ENCODE measurements at places on chromosomes 16 and 17.
A peak's percentile ranks its signal among the peaks of the same experiment; 100 is the strongest.

DNA sequence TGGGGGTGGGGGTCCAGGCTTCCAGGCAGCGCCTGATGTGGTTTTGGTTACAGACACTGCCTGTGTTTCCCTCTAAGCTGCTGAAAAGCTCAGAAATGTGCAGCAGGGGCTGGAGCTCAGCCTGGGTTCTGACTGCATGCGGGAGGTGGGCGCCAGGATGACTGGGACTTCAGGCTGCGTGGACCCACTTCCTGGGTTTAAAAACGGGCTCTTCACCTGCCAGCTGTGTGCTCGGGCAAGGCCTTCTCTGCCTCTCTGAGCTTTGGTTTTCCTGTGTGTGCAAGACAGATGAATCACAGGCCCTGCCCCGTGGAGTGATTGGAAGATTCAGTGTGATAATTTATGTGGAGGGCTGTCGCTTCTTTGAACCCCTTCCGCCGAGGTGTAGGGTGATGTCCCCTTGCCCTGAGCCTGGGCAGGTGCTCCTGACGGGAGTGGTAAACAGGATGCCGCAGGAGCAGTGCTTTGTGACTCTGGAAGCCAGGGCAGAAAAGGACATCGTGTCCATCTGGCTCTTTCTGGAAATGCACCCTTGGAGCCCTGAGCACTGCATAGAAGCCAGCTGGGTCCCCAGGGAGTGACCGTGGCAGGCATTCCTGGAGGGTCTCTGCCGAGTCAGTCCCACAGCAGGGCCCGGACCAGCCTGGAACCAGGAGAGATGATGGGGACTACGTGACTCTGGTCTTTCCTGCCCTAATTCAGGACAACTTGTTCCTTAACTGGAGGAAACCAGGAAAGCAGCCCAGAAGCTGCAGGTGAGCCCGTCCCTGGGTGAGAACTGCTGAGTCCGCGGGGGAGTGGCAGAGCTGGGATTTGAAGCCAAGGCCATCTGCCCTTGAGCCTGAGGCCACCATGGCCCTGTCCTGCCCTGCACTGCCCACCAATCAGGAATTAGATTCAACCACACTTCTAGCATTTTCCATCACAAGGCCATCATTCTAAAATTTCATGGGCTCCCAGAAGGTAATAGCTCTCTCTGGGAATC, 28.5 kb upstream of the SLC7A5 start:
- no peak for DNase-seq

- no peak for DNase-seq
Measured at GRCh38 chr17:57305908-57306504, 49.7 kb downstream of the MSI2 start.

DNA sequence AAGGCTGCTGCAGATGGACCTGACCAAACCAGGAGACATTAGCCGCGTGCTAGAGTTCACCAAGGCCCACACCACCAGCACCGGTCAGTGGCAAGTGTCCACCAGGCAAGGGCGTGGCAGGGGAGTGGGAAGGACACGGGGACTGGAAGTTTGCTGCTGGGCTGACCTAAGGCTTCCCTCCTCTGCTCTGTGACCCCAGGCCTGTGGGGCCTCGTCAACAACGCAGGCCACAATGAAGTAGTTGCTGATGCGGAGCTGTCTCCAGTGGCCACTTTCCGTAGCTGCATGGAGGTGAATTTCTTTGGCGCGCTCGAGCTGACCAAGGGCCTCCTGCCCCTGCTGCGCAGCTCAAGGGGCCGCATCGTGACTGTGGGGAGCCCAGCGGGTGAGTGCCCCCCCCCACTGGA, 4.8 kb downstream of the HSD11B2 start:
- no peak for DNase-seq

- no peak for DNase-seq
Measured at GRCh38 chr16:88968589-88969280, 8.3 kb downstream of the CBFA2T3 start.

- DNase-seq: no peak
Measured at GRCh38 chr17:67511012-67511411, 133.9 kb downstream of the PITPNC1 start.

DNA sequence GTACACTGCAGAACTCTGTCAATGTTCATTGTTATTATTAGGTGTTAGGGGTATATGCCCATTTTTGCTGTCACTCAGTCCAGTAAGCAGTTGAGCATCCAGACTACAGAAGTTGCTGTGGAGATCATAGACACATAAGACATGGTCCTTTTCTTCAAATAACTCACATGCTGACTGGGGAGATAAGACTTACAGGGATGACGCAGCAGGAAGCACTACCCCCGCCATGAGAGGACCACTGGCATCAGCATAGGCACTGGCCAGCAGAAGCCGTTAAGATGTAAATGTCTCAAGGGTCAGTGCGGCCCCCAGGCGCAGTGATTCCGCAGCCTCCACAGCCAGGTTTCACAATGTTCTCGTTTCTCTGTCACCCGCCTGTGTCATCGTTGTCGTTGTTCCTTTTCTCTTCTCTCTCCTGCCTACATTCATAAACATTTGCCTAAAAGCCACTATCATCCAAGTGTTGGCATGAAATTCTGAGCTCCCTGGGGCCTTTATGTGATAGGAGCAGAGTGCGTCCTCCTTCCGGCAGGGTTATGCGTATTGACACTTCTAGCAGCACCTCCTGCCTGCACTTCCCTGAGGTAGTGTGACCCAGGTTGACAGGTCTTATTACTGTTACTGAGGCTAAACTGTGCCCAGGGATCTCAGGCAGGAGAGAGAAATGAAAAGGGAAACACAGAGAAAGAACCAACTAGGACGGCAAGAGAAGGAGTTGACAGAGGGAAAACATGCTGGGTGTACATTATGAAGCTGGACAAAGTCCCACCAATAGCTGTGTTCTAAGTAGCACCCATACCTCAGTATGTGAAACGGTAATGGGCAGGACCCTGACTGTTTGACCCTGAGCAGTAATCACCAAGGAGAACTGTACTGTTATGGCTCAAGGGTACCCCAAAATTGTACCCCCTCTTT, 17.9 kb downstream of the TANGO6 start:
- no peak for DNase-seq

DNA sequence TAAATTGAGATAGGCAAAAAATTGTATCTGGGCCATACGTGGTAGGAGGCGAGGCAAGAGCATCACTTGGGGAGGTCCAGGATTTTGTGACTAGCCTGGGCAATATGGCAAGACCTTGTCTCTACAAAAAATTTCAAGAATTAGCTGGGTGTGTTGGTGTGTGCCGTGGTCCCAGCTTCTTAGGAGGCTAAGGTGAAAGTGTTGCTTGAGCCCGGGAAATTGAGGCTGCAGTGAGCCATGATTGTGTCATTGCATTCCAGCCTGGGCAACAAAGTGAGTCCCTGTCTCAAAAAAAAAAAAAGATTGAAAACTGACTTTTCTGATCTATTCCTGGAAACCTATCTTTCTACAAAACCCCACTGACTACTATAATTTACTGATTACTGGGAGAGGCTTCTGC, 26.7 kb downstream of the CDK12 start:
- DNase-seq: no peak

DNA sequence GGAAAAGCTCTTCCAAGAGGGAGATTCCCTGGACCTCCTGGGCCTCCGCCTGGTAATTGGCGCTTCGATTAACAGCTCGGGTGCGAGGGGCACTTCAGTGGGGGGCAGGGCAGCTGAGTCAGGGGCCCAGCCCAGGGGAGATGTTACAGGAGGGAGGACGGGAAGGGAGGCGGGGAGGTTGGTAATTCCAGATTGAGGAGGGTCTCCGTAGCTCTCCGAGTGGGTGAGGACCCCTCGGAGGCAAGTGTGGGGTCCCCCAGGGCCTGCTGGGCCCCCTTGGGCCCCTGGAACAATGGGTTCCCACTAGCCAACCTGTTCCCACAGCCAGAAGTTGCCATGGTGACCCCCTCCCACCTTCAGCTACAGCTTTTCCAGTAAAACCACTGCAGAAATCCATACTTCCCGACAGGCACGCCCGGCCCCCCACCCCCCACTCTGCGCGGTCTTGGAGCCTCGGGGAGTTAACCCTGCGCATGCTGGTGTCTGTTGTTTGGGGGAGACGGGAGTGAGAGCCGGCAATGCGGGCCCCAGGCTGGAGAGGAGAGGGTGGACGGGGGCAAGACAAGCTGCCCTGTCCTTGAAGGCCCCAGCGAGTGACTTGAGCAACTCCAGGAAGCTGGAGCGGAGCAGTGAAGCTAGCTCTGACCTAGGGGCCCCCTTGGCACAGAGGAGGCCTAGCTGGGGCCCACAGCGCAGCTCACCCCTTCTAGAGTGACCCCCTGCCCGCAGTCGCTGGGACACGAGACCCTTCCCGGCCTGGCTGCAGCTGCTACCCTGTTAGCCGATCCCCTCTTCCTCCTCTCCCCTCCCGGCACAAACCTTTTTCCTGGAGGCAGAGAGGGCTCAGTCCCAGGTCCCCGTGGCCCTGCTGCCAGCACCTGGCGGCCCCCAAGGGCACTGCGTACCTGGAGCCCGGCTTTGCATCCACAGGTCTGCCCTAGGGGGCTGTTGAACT, 37.8 kb downstream of the TMEM235 start:
- DNase-seq: no peak

DNA sequence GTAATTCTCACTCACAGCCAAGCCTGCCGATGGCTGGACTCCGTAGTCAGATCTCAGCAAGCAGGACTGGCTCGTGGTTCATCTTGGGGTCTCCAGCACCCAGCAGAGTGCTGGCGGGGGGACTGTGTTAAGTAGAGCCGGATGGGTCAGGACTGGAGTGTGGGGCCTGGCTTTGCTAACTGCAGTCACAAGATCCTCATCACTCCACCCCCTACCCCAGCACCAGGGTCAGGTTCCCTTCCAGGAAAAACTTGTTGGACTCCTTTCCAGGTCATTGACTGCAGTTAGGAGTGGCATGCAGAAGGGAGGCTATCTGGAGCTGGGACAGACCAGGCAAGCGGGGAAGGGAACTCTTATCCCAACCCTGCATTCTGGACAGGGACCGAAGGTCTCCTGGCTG, 6.0 kb downstream of the CIITA start:
- DNase-seq: no peak

GRCh38 chr17:6254036-6254435, 180.9 kb downstream of the AIPL1 start:
- no peak for DNase-seq

GRCh38 chr17:62626719-62627218, 701 bp upstream of the MRC2 start:
- DNase-seq: peak; percentile 78

DNA sequence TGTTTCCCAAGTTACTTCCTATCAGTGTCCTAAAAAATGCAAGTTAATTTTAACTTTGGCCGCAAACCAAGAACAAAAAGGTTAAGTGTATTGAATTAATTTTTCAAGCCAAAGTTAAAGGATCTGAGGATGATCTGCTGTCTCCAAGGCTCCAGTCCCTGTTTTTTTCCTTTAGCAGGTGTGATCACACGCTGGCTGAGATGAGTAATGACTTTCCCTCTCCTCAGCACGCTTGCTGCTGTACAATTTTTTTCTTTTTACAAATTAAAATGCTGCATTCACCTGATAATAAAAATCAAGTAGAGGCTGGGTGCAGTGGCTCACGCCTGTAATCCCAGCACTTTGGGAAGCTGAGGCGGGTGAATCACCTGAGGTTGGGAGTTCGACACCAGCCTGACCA, 3.9 kb upstream of the TNFSF12 start:
- DNase-seq: no peak

GRCh38 chr17:59423137-59423724, 91.8 kb downstream of the YPEL2 start:
- no peak for DNase-seq

DNA sequence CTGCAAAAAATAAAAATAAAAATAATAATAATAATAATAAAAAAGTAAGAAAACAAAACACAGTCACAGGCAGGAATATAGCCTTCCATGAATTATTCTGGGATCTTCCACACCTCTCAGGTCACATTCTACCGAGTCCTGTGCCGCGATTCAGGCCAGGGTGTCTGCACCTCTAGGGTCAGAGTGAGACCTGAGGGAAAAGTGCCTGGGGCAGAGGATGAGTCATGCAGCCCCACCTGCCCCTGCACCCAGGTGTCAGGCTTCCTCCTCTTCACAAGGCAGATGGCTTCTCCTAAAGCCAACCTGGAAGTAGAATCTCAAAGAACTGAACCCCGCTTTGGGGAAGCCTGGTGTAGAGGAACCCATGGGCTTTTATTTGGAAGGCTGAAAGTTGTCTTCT, 283.7 kb downstream of the CPPED1 start:
- no peak for DNase-seq

GRCh38 chr16:68969338-68969737, 126.0 kb downstream of the TANGO6 start:
- no peak for DNase-seq

GRCh38 chr16:11325404-11326083, 19.7 kb upstream of the RMI2 start:
- DNase-seq: peak; percentile 26

DNA sequence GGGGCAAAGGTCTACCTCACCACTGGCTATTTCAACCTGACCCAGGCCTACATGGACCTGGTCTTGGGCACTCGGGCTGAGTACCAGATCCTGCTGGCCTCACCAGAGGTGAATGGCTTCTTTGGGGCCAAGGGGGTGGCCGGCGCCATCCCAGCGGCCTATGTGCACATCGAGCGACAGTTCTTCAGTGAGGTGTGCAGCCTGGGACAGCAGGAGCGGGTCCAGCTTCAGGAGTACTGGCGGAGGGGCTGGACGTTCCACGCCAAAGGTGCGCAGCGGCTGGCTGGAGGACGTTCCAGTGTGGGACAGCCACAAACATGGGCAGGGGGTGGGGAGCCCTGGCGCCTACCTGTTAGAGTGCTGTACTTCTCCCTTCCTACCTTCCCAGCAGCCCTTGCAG, 25.4 kb downstream of the PGS1 start:
- no peak for DNase-seq

DNA sequence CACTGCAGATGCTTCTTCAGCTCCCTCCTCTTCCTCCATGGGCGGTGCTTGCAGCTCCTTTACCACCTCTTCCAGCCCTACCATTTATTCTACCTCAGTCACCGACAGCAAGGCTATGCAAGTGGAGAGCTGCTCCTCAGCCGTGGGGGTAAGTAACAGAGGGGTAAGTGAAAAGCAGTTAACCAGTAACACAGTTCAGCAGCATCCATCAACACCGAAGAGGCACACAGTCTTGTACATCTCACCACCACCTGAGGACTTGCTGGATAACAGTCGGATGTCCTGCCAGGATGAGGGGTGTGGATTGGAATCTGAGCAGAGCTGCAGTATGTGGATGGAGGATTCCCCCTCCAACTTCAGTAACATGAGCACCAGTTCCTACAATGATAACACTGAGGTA, 79.3 kb downstream of the NQO1 start:
- DNase-seq: no peak

GRCh38 chr16:30867747-30868146, 26.1 kb downstream of the BCL7C start:
- no peak for DNase-seq

GRCh38 chr17:75647921-75648320, 14.7 kb downstream of the SMIM5 start:
- DNase-seq: no peak
